ENCODE measurements at places on chromosomes 13 and 19.
A peak's percentile ranks its signal among the peaks of the same experiment; 100 is the strongest.

DNA sequence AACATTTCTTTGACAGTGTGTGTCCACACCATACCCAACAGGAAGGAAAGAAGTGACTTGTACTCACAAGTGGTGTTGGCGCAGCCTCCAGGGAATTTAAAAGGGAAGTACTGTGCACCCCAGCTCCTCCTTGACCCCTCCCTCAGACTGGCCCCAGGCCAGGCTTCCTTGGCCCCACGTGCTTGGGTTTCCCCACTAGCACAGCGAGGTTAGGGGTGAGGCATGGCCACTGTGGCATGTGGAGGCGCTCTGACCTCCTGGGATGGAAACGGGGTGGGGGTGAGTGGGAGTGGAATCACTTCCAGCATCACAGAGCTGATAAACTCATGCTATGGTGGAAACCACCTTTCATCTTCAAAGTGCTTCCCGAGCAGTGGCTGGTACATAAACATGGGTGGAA lies 168.6 kb downstream of the ZNF536 start:
- no peak for DNase-seq

- no peak for DNase-seq
Measured at GRCh38 chr13:104854007-104854406, 1681.5 kb downstream of the EFNB2 start.

GRCh38 chr13:71853725-71854124 lies 13.3 kb downstream of the DACH1 start:
- DNase-seq: no peak

DNA sequence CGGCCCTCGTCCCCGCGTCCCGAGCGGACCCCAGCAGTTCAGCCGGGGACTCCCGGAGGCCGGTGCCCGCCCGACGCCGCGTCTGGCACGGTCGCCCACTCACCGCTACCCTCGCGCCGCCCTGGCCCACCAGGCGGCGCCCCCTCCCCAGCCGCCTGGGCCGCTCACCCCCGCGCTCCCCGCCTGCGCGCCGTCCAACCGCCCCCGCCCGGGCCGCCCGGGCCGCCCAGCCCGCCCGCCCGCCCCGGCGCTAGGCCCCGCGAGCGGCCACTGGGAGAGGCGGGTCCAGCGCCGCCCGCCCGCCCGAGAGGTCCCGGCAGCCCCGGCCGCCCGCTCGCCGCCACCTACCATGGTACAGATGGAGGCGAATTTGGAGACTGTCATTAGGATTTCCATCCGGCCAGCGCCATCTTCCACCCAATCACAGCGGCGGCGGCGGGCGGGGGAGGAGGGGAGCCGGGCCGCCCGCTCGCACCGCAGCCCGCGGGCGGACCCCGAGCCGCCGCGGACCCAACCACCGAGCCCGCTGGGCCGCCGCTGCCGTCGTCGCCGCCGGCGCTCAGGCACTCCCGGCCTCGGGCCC lies at the start of gene USP12:
Gene USP12 (minus strand): TSS at position 568 of the 583 bp plus-strand sequence. CDS start 172 bp downstream, at position 396.
- no peak for DNase-seq

DNA sequence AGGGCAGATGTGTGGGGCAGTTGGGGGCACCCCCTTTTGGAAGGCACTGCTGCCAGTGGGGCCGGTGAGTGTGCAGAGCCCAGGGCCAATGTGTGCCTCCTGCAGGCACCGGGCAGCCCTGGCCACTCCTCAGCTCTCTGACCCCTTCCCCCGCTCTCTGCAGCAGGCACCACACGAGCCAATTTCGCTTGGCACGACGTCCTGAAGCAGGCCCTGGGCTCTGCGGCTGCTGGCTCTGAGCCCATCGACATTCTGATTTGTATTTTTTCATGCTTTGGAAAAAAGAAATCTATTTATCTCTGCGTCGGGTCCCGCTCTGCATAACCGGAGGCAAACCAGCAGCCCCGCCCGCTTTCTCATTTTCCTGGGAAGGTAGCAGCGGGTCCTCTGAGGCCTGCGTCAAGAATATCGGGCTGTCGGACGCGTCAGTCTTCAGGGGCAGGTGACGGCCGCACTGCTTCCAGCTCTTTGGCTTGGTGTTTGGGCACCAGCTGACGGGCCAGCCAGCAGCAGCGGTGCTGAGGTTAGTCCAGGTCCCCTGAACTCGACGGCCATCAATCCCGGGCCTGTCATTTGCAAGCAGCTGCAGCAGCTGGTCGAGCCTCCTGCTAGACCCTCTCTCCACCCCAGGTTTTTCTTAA lies 134.3 kb downstream of the KDM4B start:
- no peak for DNase-seq

DNA sequence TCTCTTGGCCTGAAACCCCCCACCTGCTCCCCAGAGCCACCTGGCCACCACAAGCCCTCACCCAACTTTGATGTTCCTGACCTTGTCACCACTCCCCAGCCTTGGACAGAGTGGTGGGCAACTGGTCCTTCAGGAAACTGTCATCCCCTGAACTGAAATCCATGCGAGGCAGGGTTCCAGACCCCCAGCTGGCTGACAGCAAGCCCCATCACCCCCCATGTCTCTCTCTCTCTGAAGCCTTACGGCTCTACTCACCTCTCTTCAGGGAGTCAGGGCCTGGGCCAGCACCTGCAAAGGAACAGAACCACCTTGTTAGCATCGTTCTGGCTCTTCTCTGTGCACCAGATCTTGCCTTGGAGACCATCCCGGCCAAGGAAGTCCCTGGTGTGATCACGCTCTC lies 2.6 kb downstream of the LRFN1 start:
- no peak for DNase-seq

DNA sequence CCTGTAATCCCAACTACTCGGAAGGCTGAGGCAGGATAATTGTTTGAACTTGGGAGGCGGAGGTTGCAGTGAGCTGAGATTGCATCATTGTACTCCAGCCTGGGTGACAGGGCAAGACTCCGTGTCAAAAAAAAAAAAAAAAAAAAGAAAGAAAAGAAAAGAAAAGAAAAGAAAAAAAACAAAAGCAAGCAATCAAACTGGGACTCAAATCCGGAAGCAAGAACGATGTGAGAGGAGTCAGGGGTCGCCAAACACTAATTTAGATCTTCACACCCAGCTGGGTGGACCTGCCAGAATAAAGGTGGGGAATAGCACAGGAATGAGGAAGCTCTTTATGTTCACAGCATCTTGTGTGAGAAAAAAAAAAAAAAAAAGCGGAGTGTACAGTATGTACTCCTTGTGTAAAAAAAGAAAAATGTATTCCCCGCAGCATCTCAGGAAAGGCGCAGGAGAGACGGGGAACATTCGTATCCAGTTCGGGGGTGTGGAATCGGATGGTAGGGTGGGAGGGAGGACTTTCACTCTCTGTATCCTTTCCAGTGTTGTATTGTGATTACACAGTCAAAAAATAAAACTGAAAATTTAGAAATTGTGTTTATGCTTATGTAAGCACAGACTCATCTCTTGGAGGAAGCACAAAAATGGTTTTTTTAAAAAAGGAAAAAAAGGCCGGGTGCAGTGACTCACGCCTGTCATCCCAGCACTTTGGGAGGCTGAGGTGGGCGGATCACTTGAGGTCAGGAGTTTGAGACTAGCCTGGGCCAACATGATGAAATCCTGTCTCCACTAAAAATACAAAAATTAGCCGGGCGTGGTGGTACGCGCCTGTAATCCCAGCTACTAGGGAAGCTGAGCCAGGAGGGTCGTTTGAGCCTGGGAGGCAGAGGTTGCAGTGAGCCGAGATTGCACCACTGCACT lies 7.6 kb downstream of the DNAJB1 start:
- no peak for DNase-seq

DNA sequence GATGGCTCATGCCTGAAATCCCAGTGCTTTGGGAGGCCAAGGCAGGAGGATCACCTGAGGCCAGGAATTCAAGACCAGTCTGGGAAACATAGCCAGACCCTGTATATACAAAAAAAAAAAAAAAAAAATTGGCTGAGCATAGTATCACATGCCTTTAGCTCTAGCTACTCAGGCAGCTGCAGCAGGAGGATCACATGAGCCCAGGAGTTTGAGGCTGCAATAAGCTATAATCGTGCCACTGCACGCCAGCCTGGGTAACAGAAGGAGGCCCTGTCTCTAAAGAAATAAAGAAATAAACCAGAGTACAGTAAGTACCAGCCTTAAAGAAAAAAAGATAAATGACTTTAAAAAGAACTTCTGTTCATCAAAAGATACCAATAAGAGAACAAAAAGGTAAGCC lies 52.9 kb downstream of the FAM124A start:
- no peak for DNase-seq

DNA sequence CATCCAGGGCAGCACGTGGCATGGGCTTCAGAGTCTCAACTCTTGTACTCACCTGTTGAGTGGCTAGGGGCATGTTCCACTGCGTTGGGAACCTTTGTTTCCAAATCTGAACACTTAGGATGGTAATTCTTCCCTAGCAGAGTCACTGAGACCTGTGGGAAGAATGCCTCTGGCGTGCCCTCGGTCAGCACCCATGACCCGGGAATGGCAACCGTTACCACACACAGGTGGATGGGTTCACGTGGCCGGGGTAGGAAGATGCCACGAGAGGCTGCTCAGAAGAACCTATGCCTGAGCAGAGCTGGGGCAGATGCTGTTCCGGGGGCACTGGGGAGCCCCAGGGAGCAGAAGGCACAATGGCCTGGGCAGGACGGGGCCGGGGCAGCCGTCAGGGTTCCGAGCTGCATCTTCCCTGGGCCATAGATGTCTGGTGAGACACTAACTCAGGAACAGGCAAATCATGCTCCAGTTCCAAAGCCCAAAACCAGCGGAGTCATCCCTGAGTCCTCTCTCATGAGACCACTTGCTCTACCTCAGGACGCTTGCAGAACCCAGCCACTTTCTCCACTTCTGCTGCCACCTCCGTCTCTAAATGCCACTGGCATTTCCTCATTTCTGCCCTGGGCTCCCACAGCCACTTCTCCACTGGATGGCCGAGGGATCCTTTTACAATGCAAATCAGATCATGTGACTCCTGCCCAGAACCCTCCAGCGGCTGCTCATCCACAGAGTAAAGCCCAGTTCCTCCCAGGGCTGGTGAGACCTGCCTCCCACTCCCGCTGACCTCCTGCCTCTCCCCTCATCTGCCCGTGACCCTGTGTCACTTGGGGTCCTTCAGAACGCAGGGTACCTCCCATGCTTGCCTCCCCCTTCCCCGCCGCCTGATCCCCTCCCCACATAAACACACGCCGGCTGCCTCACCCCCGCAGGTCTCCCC lies 36.7 kb downstream of the FAM124A start:
- no peak for DNase-seq

DNA sequence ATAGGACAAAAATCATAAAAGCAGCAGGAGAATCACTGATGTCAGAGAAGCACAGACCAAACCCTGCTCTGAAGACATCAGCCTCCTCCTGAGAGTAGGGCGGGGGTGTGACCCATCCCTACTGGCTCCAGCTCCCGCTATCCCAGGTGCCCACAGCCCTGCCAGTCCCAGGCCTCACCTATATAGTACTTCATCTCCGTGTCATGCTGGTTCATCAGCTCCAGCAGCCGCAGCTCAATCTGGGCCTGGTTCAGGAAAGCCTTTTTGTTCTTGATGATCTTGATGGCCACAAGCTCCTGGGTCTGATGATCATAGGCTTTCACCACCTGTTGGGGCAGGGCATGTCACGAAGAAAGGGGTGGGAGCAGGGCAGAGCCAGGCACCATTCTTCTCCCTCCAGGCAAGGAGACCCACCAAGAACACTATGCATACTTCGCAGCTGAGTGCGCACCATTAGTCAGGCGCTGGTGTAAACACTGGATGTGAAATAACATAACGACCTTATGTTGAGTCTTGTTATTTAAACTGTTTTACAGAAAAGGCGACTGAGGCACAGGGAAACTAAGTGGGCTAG lies 4.2 kb downstream of the DYRK1B start:
- DNase-seq: no peak

GRCh38 chr13:72781451-72782439 lies at the start of the genes DIS3 and PIBF1:
TSS of gene DIS3 (minus strand) at chr13:72781900. CDS start at chr13:72781832, 68 bp downstream.
TSS of gene PIBF1 (plus strand) at chr13:72782133. CDS start at chr13:72783470, 1,337 bp downstream.
- DNase-seq: peak; percentile 96
